NCI-H187 treated with DMSO at 0.1 percent for 48 hours (cell line): ENCODE measurements at places on chromosomes 3 and 15.

- no peak for DNase-seq
Observed at GRCh38 chr3:166446986-166447385, 609.8 kb upstream of the BCHE start.

DNA sequence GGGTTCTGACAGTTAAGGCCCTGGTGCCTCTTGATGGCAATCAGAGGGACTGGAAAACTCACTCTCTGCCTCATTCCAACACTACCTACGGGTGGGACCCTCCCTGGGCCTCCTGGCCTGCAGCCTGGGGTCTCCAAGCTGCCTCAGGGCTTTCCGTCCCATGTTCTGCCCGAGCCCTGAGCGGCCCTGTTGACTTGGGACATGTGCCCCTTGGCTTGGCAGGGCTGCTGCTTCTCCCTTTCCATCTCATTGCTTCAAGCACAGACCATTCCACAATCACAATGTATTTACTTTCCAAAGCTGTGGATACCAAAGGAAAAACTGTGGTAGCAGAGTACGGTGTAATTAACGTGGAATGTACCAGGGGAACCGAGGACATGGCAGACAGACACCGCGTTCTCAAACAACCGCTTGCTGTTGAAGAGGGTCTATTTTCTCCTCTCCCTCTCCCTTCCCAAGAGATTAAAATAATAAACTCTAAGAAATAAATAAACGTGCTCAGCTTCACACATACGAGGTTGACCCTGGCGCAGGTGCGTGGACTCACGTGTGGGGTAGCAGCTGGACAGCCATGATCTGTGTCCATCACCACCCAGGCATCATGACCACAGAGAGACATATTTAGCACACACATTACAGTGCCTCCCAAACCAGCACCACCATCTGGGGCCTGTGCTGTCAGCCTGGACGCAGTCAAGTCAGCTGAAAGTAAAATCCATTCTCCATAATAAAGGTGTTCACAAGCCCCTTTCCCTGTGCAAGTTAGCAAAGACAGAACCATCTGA is 172.0 kb downstream of the XXYLT1 start:
- DNase-seq: no peak

DNA sequence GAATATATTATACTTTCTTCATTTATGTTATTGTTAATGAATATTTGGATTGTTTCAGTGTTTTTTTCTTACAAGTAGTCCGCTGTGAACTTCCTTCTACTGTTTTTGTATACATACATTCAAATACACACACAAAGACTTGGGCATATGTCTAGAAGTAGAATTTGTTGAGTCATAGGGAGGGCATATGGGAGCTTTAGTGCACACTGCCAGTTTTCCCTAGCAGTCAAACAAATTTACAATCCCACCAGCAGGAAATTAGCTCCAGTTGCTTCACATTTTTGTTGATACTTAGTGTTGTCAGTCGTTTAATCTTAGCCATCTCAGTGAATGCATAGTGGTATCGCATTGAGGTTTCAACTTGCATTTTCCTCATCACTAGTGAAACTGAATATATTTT is 492.3 kb downstream of the DIPK2A start:
- DNase-seq: no peak

- DNase-seq: no peak
Observed at GRCh38 chr3:24359645-24360462, 134.8 kb downstream of the THRB start.

DNA sequence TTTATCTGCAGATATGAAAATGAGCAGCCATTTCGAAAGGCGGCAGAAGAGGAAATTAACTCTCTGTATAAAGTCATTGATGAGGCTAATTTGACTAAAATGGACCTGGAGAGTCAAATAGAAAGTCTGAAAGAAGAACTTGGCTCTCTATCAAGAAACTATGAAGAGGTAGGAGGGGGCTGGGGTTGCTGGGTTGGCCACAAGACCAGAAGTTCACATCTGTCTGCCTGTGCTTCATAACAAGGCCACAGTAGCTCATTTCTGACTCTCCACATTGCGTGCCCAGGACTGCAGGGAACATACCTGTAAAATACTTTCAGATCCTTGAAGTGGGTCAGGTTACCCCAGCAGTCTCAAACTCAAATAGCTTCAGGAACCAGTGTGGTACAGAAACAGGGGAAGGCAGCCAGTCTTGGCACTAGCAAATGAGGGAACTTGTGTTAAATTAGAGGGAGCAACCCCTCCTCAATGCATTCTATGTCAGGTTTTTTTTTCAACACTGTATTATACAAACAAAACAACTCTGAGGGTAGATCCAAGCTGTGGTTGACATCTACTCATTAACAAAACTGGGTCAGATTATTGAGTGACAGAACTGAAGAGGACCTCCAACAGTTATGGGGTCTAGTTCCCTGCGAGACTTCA is 48.7 kb downstream of the BFSP2 start:
- DNase-seq: no peak

DNA sequence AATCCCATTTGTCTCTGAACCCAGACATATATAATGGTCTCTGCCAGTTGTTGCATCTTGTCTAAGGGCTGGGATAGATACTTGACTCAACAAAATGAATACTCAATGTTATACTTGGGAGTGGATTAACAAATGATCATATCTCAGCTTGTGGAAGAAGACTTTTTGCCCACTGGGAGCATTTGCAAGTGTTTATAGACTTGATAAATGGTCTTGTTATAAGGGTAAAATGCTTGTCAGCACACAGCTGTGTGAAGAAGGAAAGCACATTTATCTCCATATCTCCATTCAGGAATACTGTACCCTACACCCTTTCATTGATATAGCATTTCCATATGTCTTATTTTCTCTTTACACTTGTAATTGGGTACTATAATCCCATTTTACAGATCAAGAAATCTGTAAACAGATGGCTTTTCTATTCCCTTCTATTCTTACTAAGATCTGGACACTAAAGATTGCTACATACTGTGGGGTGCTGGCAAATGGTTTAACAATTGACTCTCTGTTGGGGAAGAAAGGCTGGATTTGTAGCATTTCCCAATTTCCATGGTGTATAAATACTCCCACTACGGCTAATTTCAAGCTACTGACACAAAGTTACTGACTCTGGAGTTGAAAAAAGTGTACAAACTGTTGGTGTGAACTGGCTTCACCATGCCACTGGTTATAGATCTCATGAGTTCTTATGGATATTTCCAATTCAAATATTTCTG is 154.6 kb downstream of the CHST2 start:
- no peak for DNase-seq

DNA sequence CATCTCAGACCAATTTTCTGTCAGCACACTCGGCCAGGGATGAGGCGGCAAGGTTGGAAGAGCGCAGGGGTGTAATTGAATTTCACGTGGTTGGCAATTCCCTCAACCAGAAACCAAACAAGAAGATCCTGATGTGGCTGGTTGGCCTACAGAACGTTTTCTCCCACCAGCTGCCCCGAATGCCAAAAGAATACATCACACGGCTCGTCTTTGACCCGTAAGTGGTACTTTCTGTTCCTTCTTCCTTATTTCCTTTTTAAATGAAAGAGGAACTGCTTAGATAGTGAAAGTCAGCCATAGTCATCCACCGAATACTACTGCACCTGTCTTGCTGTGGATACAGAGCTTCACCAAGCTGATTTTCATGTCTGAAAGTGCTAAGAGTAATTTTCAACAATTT is 60.1 kb downstream of the SGO1 start:
- DNase-seq: no peak

- no peak for DNase-seq
Observed at GRCh38 chr3:68485051-68485450, 447.3 kb downstream of the TAFA4 start.

DNA sequence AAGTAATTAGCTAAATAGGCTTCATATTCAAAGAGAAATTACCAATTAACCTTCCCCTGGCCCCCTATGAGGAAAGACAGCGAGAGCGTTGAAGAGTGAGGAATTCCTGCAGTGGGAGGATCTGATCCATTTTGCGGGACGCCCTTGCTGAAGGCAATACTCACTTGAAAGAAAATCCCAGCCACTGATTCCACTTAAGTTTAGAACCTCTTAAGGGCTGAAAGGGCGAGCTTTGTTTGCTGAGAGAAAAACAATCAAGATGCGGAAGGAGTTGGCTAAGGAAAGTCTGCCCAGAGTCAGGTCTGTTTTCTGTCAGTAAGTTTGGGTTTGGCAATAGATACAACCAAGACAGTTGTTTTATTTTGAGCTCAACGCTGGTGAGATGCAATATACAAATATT is 102.8 kb upstream of the GBE1 start:
- DNase-seq: no peak

DNA sequence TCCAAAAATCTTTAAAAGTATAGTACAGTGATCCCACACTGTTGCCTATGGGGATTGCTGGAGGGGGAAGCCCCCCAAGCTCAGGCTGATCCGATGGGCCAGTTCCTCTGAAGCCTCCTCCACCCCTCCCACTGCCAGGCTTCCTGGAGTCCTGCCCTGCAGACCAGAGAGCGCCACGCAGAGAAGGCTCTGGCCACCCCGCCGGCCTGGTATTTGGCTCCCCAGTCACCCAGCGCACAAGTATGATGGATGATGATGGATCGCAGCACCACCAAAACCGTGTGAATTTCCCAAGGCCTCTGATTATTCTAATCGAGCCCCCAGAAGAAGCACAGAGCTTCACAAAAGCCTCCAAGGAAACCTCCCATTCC is 259.0 kb downstream of the MECOM start:
- DNase-seq: no peak

DNA sequence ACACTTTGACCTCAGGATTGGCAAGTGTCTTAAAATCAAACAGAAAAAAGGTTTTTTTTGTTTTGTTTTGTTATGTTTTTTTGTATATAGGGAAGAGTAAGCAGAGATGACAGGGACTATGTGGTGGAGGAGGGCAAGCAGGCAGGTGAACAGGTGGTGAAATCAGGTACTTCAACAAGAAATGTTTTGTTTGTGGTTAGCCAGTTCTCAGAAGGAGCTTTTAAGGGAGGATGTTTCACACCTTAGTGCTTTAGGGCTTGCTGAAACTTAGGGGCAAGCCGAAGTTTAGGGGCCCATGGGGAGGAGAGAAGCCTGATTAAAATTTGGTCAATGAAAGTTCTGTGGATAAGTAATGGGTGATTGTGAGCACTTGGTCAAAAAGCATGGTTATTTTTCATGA is 370.7 kb upstream of the SLCO3A1 start:
- peak; percentile 38 for DNase-seq

- DNase-seq: no peak
Observed at GRCh38 chr3:55686426-55687254, 199.5 kb upstream of the WNT5A start.

- DNase-seq: no peak
Observed at GRCh38 chr3:13420045-13420830, at the start of gene NUP210. Gene NUP210, minus strand, starts transcription at chr3:13420322. Its CDS starts 96 bp downstream, at chr3:13420226.

GRCh38 chr3:167675848-167676247 is 22.1 kb upstream of the WDR49 start:
- DNase-seq: no peak

- peak; percentile 86 for DNase-seq
Observed at GRCh38 chr3:176919836-176920765, 277.2 kb downstream of the TBL1XR1 start.

GRCh38 chr3:183492849-183493179 is 62.7 kb downstream of the KLHL6 start:
- DNase-seq: no peak

- no peak for DNase-seq
Observed at GRCh38 chr3:111763968-111764367, 95.1 kb upstream of the PHLDB2 start.

GRCh38 chr3:71492566-71492965 is 91.0 kb downstream of the FOXP1 start:
- no peak for DNase-seq

DNA sequence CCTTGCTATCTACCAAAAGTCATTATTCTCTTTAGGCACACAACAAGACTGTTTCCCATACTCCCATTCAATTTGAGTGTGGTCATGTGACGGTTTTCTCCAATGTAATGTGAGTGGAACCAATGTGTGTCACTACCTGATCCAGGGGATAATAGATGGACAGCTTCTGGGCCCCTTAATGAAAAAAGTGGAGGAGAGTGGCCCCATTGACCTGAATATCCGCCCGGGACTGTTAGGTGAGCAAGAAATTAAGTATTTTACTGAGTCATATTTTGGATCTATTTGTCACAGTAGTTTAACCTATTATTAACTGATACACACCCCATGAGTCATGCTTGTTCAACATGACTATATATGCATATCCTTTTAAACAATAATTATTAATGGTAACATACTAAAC is 15.1 kb upstream of the ARID3B start:
- DNase-seq: no peak

DNA sequence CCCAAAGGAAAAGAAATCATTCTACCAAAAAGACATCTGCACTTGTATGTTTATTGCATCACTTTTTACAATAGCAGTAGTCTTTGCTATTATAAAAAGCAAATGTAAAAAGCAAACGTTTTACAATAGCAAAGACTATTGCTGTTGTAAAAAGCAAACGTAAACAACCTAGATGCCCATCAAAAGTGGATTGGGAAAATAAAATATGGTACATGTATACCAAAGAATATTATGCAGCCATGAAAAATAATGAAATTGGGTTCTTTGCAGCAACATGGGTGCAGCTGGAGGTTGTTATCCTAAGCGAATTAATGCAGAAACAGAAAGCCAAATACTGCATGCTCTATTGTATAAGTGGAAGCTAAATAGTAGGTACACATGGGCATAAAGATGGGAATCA is 97.3 kb upstream of the ZBTB20 start:
- DNase-seq: no peak

DNA sequence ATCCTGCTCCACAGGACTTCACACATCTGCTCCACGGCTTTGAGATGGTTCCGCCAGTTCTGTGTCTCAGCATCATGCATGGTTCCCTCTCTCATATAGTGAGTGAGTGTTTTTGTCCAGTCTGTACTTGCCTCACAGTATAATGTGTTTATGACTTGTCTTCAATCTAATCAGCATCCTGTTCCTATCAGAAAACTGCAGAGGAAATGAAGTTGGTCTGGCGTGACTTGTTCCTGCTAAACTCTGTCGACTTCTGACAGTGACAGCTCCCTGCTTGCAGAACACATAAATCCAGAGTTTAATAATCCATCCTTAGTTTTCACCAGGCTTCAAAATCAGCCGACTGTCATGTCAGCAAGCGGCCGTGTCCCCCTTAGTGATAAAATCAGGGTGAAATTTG is 222.3 kb downstream of the SLCO3A1 start:
- no peak for DNase-seq

DNA sequence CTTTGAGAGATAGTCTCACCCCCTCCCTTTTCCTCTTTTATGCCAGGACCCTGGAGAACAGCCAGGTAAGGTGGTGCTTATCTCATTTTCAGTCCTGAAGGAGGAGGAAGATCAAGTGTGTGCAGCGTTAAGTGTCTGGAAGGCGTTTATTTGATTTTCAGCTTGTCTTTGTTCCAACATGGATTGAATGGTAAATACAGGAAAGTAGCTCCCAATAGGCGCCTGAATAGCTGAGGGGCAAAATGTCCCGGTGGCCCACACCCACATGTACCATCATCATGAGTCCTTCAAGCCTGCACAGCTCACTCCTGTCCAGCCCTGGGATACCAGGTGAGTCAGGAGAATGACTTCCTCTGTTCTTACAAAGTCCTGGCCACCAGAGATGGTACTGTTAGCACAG is 73.5 kb downstream of the CEMIP start:
- no peak for DNase-seq

DNA sequence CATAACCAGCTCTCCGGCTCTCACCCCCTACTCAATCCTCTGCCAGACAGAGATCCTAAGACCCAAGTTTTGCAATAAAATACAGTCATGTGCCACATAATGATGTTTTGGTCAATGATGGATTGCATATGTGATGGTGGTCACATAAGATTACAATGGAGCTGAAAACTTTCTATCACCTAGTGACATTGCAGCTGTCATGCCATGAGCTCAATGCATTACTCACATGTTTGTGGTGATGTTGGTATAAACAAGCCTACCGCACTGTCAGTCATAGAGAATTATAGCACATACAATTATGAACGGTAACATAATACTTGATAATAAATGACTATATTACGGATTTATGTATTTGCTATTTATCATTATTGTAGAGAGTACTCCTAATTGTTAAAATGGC is 26.9 kb upstream of the SAMMSON start:
- DNase-seq: no peak
